T-helper 22 cell (primary cell): ENCODE measurements at places on chromosomes 5 and 9.

DNA sequence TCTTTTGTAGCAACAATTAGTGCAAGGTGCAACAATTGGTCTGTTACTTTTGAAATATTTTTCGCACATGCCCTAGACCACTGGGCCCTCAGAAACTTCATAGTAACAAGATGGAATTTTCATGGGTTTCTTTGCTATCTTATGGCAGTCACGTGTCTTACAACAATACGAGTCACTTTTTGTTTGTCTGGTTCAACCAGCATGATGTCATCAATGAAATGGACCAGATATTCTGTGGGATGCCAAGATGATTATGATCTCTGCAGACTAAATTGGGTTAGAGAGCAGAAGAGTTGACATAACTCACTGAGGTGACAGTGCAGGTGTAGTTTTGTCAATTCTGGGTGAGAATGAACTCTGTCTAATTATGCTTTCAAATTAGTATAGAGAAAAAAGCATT lies 239.6 kb upstream of the RIOK2 start:
- DNase-seq, result no peak

DNA sequence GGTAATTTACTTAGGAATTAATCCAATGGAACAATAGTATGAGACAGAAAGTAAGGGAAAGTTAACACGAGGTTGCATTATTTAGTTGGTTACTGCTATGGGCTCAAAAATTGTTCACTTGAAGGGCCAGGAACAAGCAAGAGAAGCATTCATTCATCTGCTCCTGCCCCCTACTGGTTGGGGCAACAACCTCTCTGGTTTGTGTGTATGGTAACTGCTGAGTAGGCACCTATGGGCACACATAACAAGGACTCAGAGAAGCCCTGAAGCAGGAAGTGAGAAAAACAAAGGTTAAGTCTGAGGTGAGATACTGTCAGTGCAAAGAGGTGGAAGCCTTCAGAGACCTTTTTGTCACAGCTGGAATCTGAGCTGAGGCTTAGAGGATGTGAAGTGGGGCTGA lies 34.4 kb upstream of the RANBP6 start:
- DNase-seq, result no peak

GRCh38 chr5:132225165-132226032 lies 2.3 kb downstream of the P4HA2 start:
- DNase-seq, result no peak

GRCh38 chr5:146682899-146683532 lies 167.0 kb upstream of the GPR151 start:
- no peak for DNase-seq

DNA sequence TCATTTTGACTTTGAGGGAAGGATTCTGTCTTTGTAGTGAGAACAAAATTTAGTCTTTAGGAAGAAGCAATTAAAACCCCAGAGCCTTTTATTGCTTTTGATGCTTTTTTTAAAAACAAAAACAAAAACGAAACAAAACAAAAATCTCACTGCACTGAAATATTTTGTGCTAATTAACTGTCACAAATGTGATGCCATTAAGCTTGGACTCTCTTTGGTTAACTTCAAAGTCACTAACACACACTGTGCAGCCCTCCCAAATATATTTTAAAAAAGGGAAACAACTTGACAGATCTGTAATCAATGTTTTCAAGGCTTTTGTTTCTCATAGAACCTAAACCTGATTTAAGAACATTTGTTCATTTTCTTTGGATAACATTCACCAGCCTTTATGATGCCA lies 290.7 kb downstream of the MAST4 start:
- DNase-seq, result no peak
